ENCODE measurements at places on chromosomes 1 and 21.

DNA sequence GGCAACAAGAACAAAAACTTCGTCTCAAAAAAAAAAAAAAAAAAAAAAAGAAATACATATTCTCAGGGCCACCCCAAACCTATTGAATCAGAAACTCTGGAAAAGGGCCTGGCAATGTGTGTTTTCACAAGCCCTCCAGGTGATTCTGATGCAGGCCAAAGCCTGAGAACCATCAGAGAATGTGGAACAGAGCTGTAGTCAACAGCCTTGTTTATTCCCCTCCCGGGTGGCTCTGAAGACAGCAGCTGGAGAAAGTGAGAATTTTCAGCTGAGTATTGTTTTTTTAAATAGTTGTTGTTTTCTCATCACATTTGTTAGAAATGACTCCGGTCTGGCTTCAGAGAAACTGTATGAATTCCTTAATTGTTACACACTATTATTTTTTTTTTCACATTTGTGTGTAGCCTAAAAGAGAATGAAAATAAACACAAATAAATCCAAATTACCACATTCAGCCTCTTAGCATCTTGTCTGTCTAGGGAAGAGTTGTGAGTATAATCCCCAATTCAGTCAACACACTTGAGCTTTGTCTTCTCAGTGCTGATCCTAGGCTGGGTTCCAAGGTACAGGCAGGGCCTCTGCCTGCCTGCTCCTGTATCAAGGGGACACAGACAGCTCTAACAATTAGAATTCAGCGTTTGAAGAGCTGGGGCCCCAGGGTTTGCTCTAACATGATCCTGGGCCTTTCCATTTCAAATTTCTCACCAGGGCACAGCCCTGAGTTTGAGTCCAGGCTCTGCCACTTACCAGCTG, 6.6 kb upstream of the AZIN2 start:
- no peak for DNase-seq

- DNase-seq = no peak
Observed at GRCh38 chr1:111234866-111235265, 7.4 kb downstream of the CHI3L2 start.

DNA sequence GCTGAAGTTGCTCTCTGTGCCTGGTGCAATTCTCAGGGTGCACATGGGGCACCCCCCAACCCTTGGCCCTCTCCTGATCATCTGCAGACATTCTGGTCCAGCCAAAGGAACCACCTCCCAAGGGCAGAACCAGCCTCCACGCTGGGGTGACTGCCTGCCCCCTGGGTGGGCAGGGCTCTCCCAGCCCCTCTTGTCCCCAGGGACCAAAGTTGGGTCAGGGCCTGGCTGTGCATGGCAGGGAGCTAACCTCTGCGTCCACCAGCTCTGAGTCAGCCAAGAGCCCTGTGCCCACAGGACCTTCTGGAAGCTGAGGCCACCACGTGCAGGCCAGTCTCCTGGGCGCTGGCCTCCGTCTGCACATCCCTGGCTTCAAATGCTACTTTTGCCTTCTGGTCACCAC, 101.9 kb downstream of the SIK1 start:
- no peak for DNase-seq

- peak; percentile 70 for DNase-seq
Observed at GRCh38 chr21:45319461-45320211, 31.9 kb upstream of the POFUT2 start.

GRCh38 chr1:221868593-221869303, 126.9 kb upstream of the DUSP10 start:
- no peak for DNase-seq

DNA sequence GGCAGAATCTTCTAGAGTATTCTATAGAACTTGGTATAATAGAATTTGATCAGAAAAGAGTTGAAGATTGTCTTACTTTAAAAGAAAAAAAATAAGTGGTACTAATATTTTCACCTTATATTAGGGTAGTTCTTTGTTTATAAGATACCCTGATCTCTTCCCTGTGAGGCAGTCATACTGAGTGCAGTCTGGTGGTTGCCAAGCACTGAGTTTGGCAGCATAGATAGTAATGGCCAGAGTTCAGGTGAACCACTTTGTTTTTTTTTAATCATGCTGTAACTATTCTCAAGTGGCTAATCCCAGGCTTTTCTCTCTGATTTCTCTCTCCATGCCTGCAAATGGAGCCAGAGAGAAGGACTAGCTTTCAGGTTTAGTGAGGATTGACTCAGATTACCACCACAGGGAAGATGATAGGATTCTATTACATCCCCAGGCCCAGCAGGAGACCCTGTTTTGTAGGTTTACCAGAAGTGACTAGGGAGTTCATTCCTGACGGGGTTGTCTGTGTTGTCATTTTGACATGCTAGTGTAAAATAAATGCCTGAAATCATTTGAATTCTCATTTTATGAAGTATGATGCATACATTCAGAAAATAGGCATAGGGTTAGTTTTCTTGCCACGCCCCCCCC, 16.7 kb downstream of the KDM1A start:
- DNase-seq = no peak

GRCh38 chr21:27570306-27570868, 603.5 kb upstream of the ADAMTS5 start:
- DNase-seq = no peak

DNA sequence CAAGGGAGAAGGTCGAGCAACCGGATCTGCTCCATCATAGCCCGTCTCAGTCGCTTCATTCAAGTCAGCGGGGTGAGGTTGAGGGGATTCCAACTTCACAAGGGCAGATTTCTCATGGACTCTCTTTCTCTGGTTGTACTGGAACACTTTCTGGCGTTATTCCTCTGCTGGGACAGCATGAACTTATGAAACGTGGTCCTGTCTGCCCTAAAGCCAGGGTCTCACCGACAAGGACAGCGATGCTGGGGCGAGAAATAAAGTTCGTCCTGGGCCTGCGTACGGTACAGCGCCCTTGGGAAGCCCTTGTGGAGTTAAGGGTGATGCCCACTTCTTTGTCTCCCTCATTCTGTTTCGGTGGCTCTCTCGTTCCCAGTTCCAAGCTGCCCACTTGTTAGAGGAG, 1.3 kb upstream of the FLVCR1 start:
- DNase-seq = no peak

GRCh38 chr1:201348211-201348566, 29.3 kb downstream of the TNNT2 start:
- peak; percentile 57 for DNase-seq

DNA sequence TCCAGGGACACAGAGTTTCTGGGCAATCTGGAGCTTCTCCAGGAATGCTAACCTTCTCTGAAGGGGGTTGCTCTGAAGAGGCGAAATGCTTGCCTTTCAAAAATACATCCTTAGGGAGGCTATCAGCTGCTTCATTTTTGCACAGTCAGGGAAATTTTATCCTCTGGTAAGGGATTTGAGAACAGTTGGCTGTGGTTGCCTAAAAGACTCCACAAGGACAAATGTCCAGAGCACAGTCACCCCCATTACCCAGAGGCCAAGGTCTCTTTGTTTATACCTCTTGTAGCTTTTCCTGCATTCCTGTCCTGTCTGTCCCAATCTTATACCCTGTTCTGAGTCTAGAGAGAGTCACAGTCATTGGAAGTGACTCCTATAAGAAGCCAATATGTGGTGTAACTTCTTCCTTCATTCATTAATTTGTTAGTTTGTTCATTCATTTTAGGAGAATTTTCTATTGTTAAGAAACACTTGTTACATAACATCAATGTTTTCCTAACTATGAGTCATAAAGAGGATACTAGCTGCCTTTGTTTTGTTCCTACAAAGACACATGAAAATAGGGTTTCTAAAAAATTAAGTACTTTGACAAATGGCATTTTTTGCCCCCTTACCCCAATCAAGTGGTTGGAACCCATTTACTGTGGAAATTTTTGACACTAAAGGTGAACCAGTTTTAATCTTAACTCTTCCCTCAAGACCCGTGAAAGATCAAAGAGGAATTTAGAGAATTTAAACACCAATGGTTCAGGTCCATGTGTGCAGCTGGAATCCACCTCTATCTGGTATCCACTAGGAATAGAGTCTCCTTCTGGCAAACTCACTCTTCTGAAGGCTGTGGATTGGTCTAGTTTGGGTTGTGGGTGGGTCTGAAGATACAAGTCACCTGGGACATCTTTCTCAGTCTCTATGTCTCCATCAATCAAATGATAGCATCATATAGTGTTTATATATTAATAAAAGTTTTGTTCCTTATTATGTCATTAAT, 47.1 kb downstream of the GPR88 start:
- no peak for DNase-seq

GRCh38 chr1:30798389-30799232, 41.0 kb upstream of the LAPTM5 start:
- DNase-seq = no peak

- DNase-seq = no peak
Observed at GRCh38 chr1:47031059-47031458, 7.6 kb downstream of the CYP4X1 start.

GRCh38 chr1:115280064-115280463, 58.0 kb downstream of the NGF start:
- no peak for DNase-seq

- DNase-seq = no peak
Observed at GRCh38 chr1:22772014-22772413, 61.4 kb downstream of the EPHB2 start.

- no peak for DNase-seq
Observed at GRCh38 chr1:198638894-198639635, at the start of gene PTPRC. TSS of gene PTPRC (plus strand) at chr1:198639040. CDS start at chr1:198639269, 229 bp downstream.

DNA sequence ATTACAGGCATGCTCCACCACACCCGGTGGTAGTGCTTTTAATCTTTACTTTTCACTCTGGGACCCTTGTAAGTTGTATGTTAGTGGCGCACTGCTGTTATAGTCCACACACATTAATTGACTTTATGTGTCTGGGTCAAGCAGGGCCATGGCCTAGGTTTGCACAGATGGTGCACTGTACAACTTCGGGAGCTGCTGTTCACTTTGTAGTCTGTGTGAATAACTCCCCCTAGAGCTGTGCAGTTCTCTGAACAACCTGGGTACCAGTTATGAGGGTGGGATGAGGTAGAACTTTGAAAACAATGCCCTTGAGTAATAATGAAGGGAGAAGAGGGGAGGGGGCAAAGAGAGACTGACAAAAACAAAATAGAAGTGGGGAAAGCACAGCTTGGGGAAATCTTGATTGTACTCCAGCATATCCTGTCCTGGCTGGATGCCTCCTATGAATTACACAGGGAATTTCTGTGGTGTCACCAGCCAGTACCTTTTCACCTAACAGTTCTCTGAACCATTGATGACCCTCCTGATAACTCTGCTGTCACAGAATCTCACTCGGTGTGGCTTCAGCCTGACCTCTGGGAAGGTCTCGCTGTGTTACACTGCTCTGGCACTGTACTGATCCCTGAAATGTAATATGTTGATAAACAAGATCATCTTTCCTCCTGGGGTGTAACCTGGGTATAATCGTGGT, 2.2 kb downstream of the PTGFRN start:
- no peak for DNase-seq

DNA sequence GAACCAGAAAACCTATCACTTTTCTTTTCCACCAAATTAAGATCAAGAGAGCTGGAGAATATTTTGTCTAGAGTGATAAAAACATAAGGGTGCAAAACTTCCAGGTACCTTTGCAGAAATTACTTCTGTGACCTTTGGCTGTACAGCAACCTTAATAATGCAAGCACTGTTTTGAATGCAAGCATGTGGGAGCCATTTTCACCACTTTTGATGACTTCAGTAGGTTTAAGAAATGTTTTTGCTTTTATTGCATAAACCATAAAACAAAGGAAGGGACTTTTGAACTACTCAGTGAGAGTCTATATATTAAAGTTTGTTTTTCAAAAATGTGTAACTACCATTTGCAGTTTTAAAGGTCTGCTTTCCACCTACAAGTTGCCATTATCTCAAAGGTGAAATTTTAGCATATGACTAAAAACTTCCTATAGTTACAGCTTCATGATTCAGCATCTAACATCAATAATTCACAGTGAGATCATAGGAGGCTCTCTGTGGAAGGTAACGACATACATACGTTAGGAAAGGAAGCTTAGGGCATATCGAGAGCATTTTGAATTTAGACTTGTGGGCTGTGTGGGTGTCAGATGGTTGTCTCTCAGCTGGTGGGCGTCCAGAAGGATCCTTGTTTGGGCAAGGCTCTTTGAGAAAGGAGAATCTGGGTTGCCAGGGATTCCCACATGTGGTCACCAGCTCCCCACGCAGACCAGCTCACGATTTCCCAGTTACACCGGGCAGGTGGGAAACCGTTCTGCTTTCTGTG, 1.1 kb upstream of the GADD45A start:
- no peak for DNase-seq

- no peak for DNase-seq
Observed at GRCh38 chr1:102853701-102854187, 254.6 kb downstream of the COL11A1 start.

DNA sequence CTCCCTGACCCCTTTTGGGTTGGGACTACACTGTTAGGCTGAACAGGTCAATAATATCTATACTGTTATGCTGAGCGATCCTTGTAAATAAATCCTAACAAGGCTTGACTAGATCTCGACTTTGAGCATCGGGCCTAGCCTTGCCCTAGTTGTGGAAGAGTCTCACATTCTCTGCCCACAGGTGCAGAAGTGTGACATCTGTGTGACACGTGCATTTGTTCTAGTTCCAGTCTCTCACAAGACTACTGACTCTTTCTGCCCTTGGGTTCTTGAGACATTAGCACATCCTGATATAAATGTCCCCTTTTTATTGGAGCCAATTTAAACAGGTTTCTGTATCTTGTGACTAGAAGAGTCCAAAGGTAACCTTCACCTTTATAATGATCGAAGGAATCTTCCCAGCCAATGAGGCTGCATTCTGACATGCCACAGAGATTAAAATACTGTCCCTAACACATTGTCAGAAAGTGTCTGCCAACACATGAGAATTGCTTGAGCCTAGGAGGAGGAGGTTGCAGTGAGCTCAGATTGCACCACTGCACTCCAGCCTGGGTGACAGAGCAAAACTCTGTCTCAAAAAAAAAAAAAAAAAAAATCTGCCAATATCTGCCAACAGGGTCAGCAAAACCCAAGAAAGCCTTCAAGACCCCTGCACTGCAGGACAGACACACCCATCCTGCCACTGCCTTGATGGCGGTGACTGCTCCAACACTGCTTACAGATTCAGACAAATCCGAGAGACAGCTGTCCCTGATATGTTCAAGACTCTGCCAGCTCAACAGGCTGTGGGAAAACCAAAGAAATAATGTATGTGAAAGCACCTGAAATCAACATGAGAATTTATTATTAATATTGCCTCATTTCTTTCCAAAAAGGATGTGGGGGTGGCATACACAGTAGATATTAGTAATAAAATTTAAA, 56.5 kb upstream of the PSEN2 start:
- peak; percentile 15 for DNase-seq

- DNase-seq = no peak
Observed at GRCh38 chr1:20100632-20101355, 18.5 kb downstream of the PLA2G2D start.
